ENCODE measurements at places on chromosomes 3 and 15.

GRCh38 chr3:177331203-177331835 is 134.0 kb upstream of the TBL1XR1 start:
- no peak overlapping the region for H3K4me3 ChIP-seq
- no peak overlapping the region for H3K27ac ChIP-seq
- no peaks in the 10 kb centered on the region for H3K27me3 ChIP-seq

DNA sequence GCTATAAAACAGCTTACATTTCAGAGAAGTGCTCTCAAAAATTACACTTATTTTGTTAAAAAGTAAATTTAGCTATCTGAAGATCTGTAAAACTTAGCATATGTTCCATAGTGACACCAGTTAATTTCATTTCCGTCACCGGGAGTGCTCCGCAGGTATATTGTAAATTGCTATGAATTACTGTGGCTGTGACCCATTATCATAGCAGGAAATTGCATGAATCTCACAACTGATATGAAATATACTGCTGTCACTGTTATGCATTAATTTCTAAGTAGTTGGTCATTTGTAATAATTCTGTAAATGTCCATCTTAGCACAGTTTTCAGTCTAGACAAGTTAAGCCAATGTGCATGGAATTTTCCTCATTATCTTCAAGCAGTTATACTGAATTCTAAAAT is 91.2 kb downstream of the EPHA3 start:
- H3K36me3 ChIP-seq, result no peaks in the 10 kb centered on the region
- no peaks in the 10 kb centered on the region for H3K4me1 ChIP-seq

GRCh38 chr15:46955576-46955975 is 761.7 kb upstream of the SEMA6D start:
- H3K4me3 ChIP-seq, result no peak overlapping the region
- no peaks in the 10 kb centered on the region for H3K4me1 ChIP-seq
- DNase-seq, result no peak

DNA sequence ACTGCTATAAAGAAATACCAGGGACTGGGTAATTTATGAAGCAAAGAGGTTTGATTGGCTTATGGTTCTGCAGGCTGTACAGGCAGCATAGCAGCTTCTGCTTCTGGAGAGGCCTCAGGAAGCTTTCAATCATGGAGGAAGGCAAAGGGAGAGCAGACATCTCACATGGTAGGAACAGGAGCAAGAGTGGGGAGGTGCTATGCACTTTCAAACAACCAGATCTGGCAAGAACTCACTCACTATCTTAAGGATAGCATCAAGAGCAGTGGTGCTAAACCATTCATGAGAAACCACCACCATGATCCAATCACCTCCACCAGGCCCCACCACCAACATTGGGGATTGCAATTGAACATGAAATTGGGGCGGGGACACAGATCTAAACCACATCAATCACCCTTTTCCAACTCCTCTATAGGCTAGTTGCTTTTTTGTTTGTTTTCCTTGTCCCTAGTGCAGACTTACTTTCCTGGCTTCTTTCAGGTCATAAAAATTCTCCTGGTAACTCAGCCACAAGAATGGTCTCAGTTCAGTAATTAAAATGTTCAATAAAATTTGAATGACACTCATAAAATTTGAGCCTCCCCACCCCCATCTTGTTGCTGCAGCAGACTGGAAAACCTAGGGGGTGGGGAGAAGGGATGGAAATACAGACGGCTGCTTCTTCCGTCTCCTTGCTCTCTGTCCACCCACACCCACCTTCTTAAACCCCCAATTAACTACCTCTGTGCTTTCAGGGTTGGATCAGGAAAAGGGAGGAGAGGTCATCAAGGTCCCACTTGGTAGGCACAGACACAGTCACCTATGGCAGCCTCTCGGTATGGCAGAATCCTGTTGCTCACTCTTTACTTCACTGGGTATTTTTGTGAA is 16.3 kb upstream of the TIPARP start:
- H3K4me1 ChIP-seq, result peaks cover 21% of the 10 kb centered on the region
- H3K4me3 ChIP-seq, result no peak overlapping the region
- H3K27me3 ChIP-seq, result no peaks in the 10 kb centered on the region
- no peaks in the 10 kb centered on the region for H3K36me3 ChIP-seq

- no peaks in the 10 kb centered on the region for H3K27me3 ChIP-seq
- peaks cover 8% of the 10 kb centered on the region for H3K4me1 ChIP-seq
- no peak for DNase-seq
- no peaks in the 10 kb centered on the region for H3K36me3 ChIP-seq
- H3K27ac ChIP-seq, result no peak overlapping the region
- H3K4me3 ChIP-seq, result no peak overlapping the region
Measured at GRCh38 chr3:108315767-108316301, 19.5 kb downstream of the HHLA2 start.

GRCh38 chr3:95148107-95148506 is 1085.2 kb downstream of the NSUN3 start:
- H3K27ac ChIP-seq, result no peak overlapping the region
- DNase-seq, result no peak
- no peak overlapping the region for H3K4me3 ChIP-seq
- H3K36me3 ChIP-seq, result no peaks in the 10 kb centered on the region

DNA sequence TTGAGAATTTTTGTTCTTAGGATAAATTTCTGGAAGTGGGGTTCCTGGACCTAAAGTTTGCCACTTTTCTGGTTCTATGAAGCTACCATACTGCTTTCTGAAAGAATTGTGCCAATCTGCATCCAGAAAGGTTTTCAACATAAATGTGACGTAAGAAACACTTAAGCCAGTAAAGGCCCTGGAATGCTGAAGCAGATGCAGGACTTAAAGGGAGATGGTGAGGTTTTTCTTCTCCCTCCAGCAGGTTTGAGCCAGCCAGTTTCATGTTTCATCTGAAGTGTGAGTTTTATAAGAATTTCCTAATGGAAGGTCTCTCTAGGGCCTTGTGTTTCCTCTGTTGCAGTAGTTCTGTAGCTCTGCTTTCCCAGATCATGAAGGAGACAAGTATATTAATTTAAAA is 33.1 kb downstream of the ZNF592 start:
- peaks cover 71% of the 10 kb centered on the region for H3K36me3 ChIP-seq
- H3K27ac ChIP-seq, result no peak overlapping the region
- H3K27me3 ChIP-seq, result no peaks in the 10 kb centered on the region
- DNase-seq, result no peak
- peaks cover 31% of the 10 kb centered on the region for H3K4me1 ChIP-seq

- no peaks in the 10 kb centered on the region for H3K36me3 ChIP-seq
- H3K27ac ChIP-seq, result no peak overlapping the region
- no peak for DNase-seq
- no peaks in the 10 kb centered on the region for H3K4me1 ChIP-seq
- H3K27me3 ChIP-seq, result no peaks in the 10 kb centered on the region
Measured at GRCh38 chr3:67215690-67216089, 217.6 kb downstream of the KBTBD8 start.
